ENCODE measurements at places on chromosomes 3 and 15. TPM values are rescaled to one million over a fixed set of nuclear protein-coding genes. Genes with fewer than 3 reads are reported as not detected.

The XYLB gene
- total RNA-seq = 2.1 TPM

The ARNT2 gene
- 20.1 TPM for total RNA-seq

The IL17RE gene
- total RNA-seq = 0.56 TPM

The TRPM1 gene
- not detected for total RNA-seq

The TLNRD1 gene
- total RNA-seq = 27.3 TPM

The ABCC5 gene
- 34.0 TPM for total RNA-seq

The C3orf70 gene
- 4.7 TPM for total RNA-seq

The FBLN2 gene
- 15.9 TPM for total RNA-seq

The BFSP2 gene
- total RNA-seq = not detected

Data from neural progenitor cell (in vitro differentiated cells).